Osteoblast (primary cell): ENCODE measurements at places on chromosomes 7 and 10. TPM values are rescaled to one million over a fixed set of nuclear protein-coding genes. Genes with fewer than 3 reads are reported as not detected.

Gene TLX1
- not detected in 2 replicates for total RNA-seq

DNA sequence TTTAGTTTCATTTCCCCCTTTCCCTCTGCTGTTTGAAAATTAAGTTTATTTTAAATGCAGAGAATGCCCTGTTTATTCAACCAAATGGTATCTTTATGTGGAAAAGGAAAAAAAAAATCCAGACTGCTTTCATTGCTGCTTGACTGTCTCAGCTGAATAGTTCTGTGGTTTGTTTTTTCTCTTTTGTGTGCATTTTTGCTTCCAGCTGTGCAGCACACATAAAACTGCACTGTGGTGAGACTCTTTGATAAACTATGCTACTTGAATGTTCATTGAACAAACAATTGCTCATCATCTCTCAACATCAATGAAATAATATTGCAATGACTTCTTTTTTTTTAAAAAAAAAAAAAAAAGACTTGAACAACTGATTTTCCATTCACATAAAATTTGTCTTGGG lies 78.6 kb upstream of the GLI3 start:
- peak; percentile 46 for DNase-seq

Gene WNT8B
- not detected in 2 replicates for total RNA-seq

DNA sequence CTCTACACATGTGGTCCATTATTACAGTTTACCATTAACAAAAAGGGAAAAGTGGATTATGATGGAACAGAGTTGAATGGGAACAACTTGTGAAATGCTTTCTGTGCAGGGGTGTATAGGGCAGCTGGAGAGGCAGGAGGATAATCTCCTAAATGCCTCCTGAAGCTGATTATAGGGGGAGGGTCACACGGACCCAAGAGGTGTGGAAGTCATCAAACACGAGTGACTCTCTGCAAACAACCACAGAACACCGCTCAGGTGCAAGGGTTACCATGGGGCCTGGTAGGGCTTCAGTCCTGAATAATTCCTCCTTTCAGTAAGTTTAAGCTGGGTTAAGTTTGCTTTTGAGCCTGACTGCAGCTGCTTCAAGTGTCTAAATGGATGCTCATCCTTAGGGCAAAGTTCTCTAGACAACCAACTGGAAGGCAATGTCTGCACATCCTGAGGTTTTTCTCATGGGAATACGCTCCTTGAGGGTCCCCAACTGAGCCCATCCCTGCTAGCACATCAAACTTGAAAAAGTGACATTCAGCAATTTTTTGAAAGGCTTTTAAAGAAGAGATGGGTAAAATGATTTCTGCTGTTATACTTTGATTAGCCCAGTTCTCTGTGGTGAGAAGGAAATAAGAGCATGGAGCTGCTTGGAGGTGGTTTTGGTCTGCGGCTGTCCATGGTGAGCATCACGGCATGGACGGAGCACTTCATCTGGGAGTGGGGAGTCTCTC lies 1.9 kb downstream of the PDE6C start:
- DNase-seq, result no peak

GRCh38 chr10:48199580-48200377 lies 74.7 kb downstream of the FRMPD2 start:
- DNase-seq, result no peak

Gene CLCN1
- total RNA-seq, result under 0.01 TPM in 2 replicates

- DNase-seq, result no peak
These were observed 722.3 kb downstream of the SORCS1 start for GRCh38 chr10:106442223-106442622.

DNA sequence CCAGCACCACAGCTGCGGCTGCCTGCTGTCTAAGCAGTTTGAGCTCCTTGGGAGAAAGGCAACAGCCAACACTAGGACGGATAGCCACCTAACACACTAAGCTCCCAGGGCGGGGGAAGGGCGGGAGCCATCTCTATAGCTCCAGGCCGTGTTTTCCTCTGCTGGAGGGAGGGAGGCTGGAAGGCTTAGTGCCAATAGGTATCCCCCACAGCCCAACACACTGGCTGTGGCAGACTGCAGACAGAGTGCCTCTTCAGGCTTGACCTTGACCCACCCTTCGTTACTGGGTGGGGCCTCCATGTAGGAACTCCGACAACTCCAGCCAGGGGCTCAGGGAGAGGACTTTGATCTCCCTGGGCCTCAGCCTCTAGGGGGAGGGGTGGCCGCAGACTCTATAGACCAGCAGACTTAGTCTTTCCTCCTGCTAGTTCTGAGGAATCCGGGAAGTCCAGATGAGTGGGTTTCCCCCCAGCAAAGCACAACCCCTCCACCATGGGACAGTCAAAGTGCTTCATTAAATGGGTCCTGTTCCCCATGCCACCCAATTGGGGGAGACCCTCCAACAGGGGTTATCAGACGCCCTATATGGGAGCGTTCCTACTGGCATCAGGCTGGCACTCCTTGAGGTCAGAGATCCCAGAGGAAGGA lies 314.4 kb upstream of the MKI67 start:
- DNase-seq, result no peak

Gene CLDN4
- total RNA-seq, result 0.36 and 0.59 TPM in 2 replicates

DNA sequence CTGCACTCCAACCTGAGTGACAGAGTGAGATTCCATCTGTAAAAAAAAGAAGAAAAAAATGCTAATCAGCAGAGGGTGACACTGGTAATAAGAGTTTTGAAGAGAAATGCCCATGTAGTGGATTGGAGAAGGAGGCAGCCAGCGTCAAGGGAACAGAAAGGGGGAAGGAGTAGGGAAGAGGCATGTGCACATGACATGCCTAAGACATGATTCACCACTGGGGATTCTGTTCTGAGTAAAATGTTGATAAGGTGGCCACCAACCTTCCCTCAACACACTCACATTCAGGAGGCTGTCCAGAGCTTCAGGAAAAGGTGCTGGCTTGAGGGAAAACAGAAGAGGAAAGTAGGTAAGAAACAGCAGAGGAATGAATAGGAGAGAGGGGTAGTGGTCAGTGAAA lies 39.9 kb downstream of the AKR1D1 start:
- DNase-seq, result peak; percentile 55

DNA sequence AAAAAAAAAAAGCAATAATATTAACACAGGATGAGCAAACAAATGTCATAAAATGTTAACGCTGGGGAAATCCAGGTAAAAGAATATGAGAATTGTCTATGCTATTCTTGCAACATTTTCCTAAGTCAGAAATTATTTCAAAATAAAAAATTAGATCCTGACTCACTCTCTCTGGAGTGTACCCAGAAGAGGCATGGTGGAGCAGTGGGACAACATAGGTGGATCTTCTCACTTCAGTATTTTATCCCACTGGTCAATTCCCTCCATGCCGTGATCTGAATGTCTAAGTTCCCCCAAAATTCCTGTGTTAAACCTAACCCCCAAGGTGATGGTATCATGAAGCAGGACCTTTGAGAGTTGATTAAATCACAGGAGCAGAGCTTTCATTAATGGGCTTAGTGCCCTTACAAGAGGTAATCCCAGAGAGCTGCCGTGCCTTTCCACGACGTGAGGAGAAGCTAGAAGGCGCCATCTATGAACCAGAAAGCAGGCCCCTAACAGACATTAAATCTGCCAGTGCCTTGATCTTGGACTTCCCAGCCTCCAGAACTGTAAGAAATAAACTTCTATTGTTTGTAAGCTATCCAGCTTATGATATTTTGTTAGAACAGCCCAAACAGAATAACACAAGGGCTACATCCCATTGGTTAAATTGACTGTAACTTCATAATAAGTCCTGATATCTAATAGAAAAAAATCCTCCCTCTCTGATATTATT lies 35.2 kb downstream of the USP6NL start:
- no peak for DNase-seq

DNA sequence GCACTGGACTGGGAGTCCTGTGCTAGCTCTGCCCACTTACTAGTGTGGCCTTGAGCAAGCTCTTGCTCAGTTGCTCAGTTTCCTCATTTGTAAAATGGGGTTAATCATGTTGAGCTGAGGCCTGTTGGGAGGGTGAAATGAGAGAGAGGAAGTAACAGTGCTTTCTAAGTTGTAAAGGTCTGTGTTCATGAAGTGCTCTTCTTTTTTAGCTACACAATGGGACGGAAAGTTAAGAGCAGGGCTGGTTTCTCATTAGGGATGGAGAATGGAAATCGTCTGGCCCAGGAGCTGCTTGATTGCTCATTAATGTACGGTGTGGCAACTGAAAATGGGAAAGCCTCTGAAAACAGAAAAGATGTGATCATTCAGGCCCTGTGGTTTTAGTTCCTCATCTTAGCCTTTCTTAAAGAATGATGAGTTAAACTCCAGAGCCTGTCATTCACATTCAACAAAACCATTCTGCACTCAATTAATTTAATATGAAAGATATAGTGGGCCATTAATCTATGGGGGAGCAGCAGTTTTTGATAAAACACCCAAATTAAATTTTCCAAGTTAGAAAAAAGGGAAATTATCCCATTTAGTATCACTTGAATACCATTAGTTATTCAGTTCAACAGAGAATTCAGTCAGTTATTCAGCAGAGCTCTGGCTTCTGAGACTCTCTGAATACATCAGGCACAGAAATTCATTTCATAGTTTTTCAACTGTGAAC lies 60.5 kb downstream of the SH2D4B start:
- no peak for DNase-seq

DNA sequence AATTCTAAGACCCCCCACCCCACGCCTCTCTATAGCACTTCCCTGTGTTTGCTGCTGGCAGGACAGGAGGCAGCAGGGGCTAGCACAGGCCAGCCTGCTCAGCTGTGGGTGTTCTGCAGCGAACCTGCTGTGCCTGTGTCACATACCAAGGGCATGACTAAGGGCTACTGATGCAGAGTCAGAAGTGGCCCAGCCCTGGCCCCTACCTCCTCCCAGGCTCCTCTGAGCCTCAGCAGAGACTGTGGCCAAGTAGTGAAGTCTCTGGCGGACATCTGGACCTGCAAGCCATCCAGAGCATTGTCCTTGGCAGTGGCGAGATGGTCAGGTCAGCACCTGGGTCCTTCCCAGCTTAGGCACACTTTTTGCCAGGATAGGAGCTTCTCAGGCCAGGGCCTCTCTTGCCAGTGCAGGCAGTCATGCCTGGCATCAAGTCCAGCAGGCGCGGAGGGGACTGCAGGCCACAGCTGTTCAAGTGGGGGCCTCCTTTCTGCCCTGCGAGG lies 116.3 kb upstream of the RET start:
- DNase-seq, result peak; percentile 31

GRCh38 chr10:43735907-43736306 lies 87.2 kb upstream of the ZNF32 start:
- DNase-seq, result peak; percentile 91

Gene RPS24
- total RNA-seq, result 1,685 and 1,757 TPM in 2 replicates

GRCh38 chr10:11446133-11446532 lies 165.3 kb downstream of the USP6NL start:
- DNase-seq, result no peak

Gene PDE6C
- not detected in 2 replicates for total RNA-seq

GRCh38 chr7:44643206-44643605 lies 36.8 kb downstream of the OGDH start:
- DNase-seq, result no peak
